ENCODE measurements at places on chromosomes 3 and 15.

GRCh38 chr3:194928831-194929577 is 243.3 kb downstream of the FAM43A start:
- DNase-seq, result no peak

DNA sequence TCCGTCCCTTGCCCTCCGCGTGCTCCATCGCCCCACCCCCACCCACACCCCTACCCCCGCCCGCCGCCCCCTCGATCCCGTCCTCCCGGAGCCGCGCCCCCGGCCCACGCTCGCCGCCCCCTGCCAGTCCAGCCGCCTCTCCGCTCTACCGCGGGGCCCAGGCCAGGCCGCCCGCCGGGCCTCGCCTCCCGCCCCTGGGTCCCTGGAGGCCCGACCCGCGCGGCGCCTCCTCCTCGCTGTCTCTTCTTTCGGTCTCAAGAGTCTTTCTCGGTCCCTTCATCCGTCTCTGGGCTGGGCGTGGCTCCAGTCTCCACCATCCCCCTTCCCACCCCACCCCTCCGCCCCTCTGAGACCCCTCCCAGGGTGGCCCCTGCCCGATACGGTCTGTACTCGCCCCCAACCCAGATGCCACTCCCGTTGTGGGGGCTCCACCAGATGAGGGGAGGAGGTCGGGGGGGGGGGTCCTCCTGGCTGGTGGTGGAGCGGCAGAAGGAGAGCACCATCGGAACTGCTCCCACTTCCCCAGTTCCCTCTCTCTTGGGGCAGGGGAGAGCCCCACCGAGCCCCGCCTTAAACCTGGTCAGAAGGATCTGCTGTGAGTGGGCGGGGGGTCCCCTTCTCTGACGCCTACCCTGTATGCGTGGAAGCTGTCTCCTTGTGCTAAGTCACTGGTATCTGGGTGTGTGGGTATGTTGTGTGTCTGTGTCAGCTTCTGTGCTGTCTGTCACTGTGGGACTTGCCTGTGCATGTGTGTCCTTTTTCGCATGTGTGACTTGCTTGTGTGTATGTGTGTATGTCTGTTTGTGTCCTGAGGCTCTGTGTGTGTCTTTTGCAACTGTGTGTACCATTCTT is 1.0 kb downstream of the PRKCD start:
- peak; percentile 43 for DNase-seq

GRCh38 chr3:137998121-137999042 is 11.6 kb upstream of the CLDN18 start:
- DNase-seq, result no peak

- no peak for DNase-seq
Observed at GRCh38 chr3:147298511-147298982, 107.8 kb downstream of the ZIC4 start.

DNA sequence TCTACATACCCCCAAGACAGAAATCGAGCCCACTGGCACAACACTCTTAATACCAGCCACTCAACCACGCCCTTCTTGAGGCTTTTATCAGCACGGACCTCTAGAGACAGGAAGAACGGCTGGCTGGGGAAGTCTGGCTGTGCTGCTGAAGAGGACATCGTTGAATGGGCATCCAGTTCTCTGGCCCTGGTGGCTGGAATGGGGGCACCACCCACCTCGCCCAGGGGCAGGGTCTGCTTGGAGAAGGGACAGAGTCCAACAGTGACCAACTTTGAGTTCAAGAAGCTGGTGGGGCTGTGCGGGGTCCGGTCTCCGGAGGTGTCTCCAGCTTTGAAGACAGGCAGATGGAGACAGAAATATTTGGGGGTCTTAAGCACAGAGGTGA is 77.5 kb downstream of the ATP10A start:
- no peak for DNase-seq

- DNase-seq, result no peak
Observed at GRCh38 chr3:65146179-65146578, 458.4 kb upstream of the ADAMTS9 start.

DNA sequence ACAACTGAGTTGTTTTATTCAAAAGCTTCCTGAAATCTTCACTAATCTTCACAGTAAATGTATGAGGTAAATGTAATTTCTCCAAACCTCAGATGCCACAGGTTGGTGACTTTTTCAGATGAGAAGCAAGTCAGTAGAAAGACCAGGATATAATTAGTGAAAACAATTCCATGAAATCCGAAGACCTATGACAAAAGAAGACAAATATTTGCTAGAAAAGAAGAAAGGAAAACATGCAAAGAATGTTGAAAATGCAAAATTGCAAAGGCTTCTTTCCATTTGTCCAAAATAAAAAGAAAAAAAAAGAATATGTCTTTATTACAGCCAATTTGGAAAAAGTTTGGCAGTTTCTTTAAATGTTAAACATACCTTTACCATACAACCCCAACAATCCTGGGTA is 88.3 kb upstream of the MYRIP start:
- no peak for DNase-seq

GRCh38 chr15:51144021-51144532 is 49.4 kb upstream of the TNFAIP8L3 start:
- DNase-seq, result peak; percentile 45

DNA sequence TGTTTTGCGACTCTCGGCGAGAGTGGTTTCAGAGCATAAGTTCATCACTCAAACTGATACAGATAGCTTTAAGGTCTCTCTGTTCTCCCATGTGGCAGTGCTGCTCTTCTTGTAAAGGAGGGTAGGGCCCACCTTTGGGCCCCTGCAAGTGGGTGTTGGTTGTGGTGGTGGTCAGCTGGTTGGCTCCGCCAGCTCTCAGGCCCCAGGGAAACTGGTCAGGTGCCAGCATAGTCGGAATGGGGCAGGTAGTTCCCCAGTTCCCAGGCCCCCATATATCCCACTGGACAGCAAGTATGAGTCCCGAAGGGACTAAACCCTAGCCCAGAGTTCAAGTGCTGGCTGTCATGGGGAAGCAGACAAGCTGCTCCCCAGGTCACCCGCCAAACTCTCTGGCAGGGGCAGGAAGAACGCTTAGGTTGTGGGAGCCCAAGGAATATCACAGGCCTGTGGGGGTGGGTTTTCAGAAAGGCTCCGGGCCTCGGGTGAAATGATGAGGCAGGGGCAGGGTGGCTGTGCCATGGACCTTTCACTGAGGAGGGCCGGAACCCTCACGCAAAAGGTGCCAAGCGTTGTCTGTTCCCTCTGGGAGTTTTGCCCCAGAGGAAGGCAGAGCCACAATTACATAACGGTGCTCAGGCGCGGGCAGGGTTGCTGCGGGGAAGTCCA is 185.1 kb downstream of the EFHB start:
- no peak for DNase-seq

- no peak for DNase-seq
Observed at GRCh38 chr15:27089676-27090075, 118.7 kb downstream of the GABRG3 start.

GRCh38 chr3:188558343-188559071 is 404.6 kb downstream of the LPP start:
- DNase-seq, result no peak

- DNase-seq, result no peak
Observed at GRCh38 chr3:156489462-156489911, 65.4 kb downstream of the SSR3 start.

- no peak for DNase-seq
Observed at GRCh38 chr3:8603115-8603710, 41.4 kb downstream of the SSUH2 start.

GRCh38 chr3:35446896-35447295 is 192.4 kb upstream of the ARPP21 start:
- no peak for DNase-seq

DNA sequence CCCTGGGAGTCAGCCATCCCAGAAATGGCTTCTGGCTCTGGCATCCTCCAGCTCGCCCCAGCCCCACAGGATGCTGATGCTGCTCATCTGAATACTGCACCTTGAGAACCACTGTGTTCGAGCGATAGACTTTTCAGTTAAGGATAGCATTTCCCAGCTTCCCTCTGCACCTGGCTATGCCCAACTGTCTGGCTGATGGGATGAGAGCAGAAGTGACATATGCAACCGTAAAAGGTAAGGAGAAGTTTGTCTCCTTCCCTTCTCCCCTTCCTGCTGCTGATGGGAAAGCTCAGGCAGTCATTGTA is 9.7 kb upstream of the HHATL start:
- no peak for DNase-seq

DNA sequence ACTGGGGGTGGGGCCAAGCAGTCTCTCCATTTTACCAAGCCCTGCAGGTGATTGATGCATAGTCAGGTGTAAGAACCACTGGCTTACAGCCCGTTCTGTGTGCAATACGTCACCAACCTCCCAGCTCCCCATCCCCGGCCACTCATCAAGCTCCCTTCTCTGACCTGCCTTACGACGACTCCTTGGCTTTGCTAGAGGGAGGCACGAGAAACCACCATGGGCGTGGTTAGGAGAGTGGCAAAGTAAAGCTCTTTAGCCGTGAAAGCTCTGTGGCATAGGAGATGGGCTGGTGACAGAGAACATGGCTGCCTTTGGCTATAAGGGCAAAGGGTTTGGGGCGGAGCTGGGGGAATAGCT is 109.1 kb downstream of the BDH1 start:
- DNase-seq, result no peak

GRCh38 chr15:81957698-81958097 is 88.1 kb downstream of the MEX3B start:
- DNase-seq, result no peak

GRCh38 chr3:64028754-64029153 is 5.5 kb upstream of the PSMD6 start:
- no peak for DNase-seq

- no peak for DNase-seq
Observed at GRCh38 chr15:73010154-73011152, 41.8 kb upstream of the NEO1 start.

DNA sequence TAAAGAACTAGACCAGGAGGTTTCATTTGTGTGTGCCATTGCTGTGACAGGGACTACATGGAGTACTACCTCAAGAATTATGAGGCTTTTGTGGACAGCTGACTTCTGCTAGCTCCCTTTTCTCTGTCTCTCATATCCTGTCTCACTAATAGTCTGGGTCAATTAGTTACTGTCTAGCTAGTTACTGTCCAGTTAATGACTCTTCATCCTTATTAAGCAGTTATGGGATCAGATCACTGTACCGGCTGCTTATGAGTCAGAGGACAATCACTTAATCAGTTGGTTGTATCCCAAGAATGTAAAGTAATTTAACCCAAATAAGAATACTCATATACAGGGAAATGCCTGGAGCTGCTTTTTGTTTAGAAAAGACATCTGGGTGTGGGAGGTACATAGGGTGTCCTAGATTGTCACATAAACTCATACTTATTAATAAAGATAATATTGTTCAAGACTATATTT is 158.0 kb downstream of the CDIN1 start:
- DNase-seq, result no peak

DNA sequence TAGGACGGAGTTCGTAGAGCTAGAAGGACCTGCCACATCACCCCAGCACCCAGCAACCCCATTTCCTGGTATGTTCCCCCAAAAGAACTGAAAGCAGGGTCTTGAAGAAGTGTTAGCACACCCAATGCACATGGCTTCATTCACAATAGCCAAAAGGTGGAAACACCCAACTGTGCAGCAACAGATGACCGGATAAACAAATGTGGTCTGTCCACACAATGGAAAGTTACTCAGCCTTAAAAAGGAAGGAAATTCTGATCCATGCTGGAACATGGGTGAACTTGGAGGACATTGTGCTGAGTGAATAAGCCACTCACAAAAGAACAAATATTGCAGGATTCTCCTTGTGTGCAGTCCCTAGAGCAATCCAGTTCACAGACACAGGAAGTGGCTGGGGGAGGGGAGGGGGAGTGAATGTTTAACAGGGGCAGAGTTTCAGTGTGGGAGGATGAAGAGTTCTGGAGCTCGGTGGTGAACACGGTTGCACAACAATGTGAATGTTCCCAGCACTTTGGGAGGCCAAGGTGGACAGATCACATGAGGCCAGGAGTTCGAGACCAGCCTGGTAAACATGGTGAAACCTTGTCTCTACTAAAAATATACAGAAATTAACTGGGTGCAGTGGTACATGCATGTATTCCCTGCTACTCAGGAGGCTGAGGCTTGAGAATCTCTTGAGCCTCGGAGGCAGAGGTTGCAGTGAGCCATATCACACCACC is 157.5 kb downstream of the NUP210 start:
- DNase-seq, result no peak

DNA sequence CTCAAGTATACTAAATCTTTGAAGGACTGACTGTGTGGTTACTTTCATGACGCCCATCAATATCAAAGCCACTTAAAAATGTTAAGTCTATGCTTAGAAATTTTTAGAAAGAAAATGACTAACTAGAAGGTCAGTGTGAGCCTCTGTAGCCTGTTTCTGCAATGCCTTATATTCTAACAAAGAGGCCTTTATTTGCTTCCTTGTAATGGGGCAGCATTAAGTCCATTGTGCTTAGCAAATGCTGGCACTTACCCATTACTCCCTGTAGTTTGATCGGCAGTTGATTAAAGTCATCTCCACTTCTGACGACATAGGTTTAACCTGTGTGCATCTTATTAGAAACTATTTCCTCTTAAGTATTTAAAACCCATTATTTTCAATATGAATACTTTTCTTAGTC is 91.6 kb upstream of the FAM98B start:
- DNase-seq, result no peak

DNA sequence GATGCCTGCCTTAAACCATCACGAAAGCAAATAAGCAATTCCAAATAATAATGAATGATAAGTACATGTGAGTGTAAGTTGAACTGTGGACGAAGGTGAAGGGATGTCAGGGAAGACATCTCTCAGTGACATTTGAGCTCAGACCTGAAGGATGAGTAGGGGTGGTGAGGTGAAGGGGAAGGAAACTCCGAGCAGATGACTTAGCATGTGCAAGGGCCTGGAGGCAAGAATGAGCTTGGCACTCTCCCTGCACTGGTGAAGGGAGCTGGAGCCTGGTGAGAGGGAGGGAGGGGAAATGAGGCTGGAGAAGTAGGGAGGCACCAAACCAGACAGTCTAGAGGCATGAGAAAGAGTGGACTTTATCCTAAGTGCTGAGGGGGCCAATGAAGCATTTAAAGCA is 84.3 kb downstream of the MTHFS start:
- DNase-seq, result no peak

DNA sequence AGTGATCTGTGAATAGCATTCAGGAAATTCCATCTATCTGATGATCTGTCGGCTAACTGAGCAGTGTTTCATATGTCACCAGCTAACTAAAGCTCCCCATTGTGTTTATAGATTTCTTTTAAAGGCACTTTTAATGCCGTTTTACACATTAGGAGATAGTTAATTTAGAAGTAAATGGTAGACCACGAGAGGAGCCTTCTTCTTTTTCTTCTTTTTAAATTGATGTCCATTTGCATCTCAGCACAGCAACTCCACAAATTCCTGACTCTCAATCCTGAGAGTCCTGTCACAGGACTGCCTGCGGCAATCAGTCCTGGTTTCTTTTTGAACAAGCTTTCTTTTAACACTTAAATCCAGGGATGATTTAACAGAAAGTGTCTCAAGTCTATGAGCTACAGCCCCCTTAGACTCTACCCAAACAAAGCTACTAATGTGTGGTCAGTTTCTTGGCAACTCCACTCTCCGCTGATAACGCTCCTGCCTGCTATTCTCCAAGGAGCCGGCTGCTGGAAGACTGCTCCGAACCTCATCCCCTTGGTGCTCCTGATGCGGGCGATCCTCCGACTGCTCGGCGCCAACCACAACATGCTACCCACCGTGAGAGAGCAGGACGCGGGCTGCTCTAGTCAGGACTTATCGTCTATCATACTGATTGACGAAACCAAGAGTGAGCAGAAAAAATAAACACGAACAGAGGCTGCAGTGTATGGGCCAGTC is 421.4 kb downstream of the MECOM start:
- no peak for DNase-seq

Measured in OCI-M1 (cell line).